D341Med (cell line): ENCODE measurements at places on chromosomes 3 and 15.
A peak's percentile ranks its signal among the peaks of the same experiment; 100 is the strongest.

- DNase-seq, result no peak
Measured at GRCh38 chr3:11228041-11228440, 44.2 kb upstream of the ATG7 start.

GRCh38 chr3:128402319-128402718 is 64.4 kb downstream of the DNAJB8 start:
- no peak for DNase-seq

DNA sequence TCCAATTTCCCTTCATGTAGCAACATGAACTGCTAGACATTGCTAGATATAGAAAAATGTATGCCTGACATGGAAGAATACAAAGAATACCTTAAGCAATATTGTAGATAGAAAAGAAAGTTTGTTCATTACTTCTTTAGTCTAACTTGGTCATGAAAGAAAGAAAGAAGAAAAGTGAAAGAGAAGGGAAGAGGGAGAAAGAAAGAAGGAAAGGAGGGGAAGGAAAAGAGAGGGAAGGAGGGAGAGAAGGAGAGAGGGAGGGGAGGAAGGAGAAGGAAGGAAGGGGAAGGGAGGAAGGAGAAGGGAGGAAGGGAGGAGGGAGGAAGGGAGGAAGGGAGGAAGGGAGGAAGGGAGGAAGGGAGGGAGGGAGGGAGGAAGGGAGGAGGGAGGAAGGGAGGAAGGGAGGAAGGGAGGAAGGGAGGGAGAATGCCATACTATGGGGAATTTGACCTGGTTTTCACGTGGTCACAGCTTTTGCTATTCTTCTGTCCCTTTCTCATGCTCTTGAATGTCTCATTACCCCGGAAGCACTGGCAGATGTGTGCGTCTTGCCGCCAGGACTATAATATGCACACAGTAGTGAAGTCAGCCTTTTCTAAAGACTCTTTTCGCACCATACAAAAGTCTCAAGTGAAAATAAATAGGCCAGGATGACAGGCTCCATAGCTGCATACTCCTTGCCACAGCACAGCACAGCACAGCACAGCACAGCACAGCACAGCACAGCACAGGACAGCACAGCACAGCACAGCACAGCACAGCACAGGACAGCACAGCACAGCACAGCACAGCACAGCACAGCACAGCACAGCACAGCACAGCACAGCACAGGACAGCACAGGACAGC is 78.2 kb downstream of the CHAC1 start:
- DNase-seq, result no peak

DNA sequence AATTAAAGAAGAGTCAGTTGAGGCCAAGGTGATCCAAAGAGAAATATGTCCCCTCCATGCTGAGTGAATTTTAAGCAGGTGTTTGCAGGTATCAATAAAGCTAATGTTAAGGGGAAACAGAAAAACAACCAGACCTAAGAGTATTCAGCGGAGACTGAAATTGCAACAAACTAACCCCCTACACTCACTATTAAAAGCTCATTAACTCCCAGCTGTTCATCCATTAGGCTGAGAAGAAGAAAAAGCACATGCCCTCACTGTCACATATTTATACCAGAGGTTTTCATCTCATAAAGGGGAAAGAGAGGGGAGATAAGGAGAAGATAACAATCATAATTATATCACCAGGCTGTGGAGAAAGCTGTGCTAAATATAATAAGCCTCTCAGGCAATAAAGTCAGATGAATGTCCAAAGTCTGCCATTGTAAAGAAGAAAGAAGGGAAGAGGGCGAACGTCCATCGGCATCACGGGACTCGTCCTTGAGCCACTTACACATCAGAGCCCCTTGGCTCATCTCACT is 145.2 kb downstream of the TAFA4 start:
- no peak for DNase-seq

DNA sequence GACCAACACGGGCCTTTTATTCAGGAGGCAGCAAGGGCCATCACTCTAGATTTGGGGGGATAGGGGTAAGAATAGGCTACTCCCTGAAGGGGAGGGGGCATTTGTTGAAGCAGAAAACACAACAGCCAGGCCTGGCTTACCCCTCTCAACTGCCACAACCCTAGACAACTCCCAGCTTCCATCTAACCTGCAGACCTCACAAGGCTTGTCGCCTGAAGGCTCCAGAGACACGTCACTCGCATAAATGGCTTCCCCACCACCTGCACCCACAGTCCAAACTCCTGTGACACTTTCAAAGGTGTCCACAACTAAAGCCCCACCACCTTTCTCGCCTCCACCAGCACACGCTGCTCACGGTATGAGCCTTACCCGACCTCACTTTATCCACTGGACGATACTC is 14.9 kb downstream of the POLG start:
- no peak for DNase-seq

GRCh38 chr3:30492322-30493192 is 113.8 kb upstream of the TGFBR2 start:
- no peak for DNase-seq

DNA sequence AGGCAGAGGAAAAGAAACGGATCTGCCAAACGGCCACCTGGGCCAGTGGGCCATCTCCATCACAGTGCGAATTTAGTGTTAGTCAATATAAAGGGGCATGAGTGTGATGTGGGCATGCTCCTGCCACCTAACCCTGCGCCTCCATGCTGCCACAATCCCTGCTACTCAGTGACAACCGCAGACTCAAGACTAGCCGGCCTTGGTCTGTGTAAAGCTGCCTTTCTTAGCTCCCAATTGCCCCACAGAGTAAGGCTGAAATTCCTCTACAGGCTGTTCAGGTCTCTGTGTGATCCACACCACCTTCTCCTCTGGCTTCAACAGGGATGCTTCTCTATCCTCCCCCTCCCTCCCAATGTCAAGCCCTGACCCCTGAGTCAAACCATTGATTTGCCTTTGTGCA is 269.7 kb downstream of the XXYLT1 start:
- DNase-seq, result no peak

DNA sequence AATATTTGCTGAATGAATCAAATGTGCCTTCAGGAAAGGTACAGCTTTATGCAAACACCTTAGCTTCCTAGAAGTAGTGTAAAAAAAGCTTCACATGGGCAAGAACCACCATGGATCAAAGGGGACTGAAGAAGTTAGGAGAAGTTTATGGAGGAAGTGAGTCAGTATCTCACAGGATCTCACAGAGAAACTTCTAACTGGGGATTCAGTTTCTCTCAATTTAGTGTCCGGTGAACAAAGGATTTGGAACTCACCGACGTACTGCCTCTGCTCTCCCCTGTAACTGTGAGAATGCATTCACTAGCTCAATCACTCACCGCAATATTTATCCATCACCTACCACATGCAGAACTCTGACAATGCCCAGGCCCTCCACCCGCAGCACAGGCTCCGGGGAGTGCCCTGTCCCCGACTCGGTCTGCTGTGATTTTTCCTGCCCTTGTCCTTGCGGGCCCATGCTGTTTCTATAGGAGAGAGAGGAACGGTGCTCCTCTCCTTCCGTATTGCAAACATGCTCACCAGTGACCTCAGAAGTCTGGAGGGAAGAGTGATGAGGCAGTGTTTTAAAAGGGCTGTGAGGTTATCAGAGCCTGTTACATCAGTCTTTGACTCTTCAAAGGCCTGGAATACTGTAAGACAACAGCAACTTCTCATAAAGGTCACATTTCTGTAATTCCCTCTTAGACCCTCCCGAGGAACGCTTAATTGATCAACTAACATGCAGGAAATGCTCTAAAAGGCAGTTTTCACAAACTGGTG is 222.5 kb upstream of the ICE2 start:
- DNase-seq, result no peak

- no peak for DNase-seq
Measured at GRCh38 chr3:42276141-42277132, 10.5 kb upstream of the CCK start.

DNA sequence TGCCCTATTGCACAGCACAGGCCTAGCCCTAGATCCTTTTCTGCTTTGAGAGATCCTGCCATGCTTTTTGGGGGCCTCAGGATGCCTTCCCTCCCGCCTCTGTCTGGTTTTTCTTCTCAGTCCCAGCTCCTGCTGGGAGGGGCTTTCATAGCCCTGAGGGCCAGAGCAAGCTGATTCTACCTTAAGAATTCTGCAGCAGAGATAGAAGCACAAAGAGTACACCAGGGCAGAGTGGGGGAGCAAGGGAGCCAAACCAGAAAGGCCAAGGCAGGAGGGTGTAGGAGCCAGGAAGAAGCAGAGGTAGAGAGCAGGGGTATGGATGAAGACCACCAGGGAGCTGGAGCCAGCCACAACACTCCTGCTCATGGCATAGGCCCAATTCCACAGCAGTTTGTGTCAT is 18.1 kb downstream of the SH3BP5 start:
- no peak for DNase-seq

- no peak for DNase-seq
Measured at GRCh38 chr15:98720577-98721565, 72.5 kb downstream of the IGF1R start.

GRCh38 chr3:189570916-189571315 is 60.3 kb upstream of the TP63 start:
- DNase-seq, result no peak

DNA sequence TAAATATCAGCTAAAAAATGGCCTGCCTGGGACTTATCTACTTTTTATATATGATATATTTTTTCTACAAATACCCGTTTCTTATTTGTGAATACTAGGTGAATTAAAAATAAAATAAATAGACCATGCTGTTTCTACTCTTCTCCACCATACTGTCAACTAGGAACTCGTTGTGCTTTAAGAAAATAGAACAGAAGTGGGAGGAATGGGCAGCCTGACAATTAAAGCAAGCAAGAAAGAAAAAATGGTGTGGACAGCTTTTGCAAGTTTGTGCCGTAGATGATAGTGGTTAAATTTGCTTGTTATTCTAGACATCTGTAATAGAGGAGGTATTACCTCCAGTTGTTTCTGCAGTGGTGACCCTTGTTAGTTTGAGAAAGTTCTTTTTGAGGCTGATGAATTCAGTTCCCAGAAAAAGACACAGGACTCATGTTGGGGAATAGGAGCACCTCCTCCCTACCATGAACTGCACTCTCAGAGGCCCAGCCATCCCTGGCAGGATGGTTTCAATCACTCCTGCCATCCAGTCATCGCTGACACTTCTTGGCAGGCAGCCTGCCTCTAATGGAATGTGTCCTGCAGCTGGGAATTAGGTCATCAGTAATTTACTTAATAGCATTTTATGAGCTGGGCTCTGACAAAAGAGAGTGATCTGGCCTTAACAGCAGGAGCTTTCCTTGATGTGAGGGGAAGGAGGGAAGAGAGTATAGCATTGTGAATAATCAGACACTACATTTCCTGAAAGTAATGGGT is 105.0 kb upstream of the GAP43 start:
- peak; percentile 21 for DNase-seq

DNA sequence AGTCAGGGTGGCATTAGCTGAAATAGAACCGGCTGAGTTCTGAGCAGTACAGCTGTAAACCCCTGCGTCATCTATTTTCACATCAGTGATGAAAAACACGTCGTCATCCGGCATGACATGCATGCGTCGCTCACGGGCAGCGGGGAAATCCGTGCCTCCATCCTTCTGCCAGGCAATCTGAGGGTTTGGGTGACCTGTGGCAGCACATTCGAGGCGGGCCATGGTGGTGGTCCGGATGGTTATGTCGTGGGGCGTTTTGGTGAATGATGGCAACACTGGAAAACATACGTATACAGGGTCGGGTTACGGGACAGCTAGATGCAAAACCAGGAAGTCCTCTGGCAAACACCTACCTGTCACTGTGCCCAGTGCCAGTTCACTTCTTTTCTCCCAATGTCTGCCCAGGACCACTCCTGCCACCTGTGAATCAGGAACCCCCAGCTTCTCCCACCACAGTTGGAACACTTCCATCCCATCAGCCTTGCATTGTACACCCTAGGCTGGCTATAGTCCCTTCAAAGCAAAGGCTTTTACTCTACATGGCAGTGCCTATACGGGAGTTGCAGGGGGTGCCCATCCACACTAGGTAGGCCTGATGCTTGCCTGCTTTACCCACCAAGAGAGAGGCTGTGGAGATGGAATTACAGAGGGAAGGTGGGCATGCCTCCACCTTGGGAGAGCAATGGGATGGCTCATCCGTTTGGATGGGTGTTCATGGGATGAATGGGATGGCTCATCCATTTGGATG is 116.7 kb downstream of the LRIG1 start:
- DNase-seq, result no peak
